ENCODE measurements at places on chromosomes 4 and X. TPM values are rescaled to one million over a fixed set of nuclear protein-coding genes. Genes with fewer than 3 reads are reported as not detected.

DNA sequence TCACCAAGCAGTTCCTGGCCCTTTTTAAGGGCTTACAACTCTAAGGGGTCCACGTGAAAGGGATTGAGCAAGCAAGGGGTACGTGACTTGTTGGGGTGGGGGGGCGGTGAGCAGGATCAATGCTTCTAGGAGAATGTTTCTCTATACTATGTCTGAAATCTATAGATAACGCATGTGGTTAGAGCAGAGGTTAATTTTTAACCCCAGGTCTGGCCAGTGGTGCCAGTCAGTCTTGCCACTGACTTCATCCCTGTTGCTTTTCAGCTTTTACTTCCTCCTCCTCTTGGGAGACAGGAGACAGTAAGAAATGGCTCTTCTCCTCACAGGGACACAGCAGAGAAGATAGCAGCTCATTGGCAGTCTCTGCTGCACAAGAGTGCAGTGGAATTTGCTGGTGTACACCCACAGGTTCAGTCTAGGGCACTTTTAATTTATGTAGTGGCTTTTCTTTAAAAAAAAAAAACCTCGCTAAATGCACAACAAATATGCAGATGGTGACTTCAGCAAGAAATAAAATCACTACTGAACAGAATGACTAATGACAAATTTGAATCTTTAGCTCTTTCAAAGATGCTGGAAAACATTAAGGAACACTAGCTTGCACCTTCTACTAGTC is 190.5 kb downstream of the CCNG2 start:
- no peak for DNase-seq

The C4orf54 gene
- total RNA-seq, result not detected

The CAPN6 gene
- total RNA-seq, result 7.4 TPM

The ETNPPL gene
- 1.4 TPM for total RNA-seq

The CMC4 gene
- total RNA-seq, result 7.2 TPM

- DNase-seq, result no peak
These were observed 87.7 kb upstream of the MAGEA4 start for GRCh38 chrX:151825007-151825406.

DNA sequence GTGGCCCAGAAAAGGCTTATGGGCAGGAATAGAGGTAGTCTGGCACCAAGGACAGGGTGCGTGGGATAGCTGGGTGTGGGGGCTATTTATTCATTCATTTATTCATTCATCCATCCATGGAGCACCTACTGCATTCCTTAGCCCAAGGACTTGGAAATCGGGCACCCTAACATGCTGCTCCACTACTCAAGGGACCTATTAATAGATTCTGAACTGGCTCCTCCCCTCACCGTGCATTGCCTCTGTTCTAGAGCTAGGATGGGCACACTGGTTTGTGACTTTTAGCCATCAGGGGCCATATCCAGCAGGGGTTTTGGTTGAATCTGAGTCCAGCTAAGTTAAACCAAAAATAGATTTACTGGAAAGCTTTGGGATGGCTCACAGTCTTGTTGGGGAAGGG is 30.6 kb upstream of the PJA1 start:
- DNase-seq, result no peak

DNA sequence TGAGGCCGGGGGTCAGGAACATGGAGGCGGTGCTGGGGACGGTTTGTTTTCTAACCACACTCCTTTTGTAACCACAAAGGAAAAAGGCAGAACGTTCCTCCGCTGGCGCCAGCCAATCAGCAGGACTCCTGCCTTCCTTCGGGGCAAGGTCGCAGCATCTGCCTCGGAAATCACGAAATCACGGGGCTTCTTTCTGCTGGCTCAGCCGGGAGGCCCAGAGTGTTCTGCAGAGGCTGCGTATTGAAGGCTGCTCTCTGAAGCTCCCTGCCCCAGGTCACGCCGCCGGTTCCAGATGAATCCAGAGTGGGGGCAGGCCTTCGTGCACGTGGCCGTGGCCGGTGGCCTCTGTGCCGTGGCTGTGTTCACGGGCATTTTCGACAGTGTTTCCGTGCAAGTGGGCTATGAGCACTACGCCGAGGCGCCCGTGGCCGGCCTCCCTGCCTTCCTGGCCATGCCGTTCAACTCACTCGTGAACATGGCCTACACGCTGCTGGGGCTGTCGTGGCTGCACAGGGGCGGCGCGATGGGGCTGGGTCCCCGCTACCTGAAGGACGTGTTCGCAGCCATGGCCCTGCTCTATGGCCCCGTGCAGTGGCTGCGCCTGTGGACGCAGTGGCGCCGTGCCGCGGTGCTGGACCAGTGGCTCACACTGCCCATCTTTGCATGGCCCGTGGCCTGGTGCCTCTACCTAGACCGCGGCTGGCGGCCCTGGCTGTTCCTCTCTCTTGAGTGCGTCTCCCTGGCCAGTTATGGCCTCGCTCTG is 9.4 kb downstream of the TMEM187 start:
- no peak for DNase-seq

DNA sequence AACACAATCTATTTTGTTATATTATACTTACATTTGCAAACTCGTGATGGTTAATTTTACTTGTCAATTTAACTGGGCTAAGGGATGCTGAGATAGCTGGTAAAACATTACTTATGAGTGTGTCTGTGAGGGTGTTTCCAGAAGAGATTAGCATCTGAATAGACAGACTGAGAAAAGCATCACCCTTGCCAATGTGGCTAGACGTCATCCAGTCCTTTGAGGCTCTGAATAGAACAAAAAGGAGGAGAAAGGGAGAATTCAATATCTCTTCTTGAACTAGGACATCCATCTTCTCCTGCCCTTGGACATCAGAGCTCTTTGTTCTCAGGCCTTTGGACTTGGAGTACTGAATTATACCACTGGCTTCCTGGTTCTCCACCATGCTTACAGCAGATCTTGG is 154.6 kb downstream of the EPHA5 start:
- DNase-seq, result no peak

DNA sequence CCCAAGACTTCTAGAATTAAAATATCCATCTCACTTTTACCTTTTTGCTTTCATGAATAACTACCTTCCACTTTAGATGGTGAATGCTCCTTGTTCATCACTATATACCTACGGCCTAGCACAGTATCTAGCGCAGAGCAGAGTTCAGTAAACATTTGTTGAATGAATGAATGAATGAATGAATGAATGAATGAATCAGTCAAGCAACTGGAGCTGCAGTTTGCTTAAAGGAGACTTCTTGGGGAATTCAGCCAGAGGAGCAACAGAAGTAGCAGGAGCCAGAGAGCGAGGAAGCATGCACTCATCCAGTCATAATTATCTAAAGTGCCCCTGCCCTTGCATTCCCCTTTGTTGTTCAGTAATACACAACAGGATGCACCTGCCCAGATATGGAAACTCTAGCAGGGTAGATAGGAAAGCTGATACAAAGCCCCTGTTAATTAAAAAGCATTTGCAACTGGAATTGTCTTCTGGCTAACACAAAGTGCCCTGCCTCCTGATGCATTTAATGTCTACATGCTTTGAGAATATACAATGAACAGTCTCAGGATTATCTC is 103.0 kb upstream of the MBNL3 start:
- DNase-seq, result no peak

DNA sequence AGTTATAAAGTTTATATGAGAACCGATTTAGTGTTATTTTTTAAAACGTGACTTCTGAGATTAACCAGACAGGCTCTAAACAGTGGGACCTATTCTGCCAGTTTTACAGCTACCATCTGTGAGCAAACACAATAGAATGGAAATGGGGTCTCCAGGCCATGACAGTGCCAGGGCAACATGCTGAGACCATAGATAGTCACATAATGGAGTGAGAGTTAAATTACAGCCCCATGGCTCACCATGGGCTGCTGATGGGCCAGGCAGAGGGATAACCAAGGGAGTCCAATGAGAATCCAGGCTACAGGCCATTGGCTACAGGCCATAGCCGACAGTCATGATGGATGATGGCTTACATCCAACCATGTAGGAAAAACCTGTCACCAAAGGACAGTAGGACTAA is 183.5 kb upstream of the NDP start:
- DNase-seq, result no peak

The TBC1D1 gene
- 109 TPM for total RNA-seq
